ENCODE measurements at places on chromosomes 7 and 10. TPM values are rescaled to one million over a fixed set of nuclear protein-coding genes. Genes with fewer than 3 reads are reported as not detected.
A peak's percentile ranks its signal among the peaks of the same experiment; 100 is the strongest.

DNA sequence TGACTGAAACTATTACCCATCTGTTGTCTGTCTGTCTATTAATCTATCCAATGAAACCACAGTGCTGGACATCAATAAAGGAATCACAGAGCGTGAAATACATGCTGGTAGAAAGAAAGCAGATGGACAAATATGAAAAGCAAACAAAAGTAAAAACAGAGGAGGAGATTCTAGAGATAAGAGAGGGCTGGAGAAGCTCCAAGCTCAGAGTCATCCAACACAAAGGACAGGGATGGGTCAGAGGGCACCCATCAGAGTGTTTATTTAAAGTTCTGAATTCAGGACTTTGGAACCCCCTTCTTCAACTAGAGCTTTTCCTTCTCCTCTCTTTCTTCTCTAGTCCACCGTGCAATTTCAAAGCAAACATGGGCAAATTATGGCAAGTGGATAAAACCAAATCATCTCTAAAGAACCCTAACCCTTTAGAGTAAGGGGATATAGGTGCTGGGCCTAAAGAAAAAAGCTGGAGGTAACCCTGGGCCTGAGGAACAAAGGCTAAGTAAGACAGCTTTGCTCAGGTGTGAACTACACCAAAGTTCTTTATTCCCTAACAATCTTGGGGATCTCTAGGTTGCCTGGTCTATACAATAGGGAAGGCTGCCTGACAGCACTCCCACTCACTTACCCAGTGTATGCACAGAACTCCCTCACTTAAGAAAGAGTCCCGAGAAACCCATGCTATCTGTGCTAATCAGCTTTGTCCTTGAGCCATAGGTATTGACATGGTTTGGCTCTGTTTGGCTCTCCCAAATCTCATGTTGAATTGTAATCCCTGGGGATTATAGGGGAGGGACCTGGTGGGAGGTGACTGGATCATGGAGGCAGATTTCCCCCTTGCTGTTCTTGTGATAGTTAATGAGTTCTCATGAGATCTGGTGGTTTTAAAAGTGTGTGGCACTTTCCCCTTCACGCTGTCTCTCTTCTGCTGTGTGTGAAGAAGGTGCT is 97.0 kb downstream of the BAMBI start:
- no peak for DNase-seq

DNA sequence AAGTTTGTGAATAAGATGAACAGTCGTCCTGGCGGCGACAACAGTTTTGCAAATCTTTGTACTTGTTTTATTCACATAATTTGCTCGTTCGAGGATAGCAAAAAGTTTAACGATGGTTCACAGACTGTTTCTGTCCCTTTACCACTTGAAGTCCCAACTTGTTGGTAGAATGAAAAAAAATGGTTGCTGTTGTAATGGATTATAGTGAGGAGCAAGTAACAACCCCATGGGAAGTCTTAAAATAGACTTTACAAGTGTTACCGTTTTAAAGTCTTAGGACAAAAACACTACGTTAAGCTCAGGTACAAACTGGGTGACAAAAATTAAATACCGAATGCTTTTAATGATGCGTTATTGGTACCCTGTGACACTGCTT is 589 bp downstream of the LSM8 start:
- peak; percentile 22 for DNase-seq

ZNF786 gene
- 4.6 TPM for total RNA-seq

DNA sequence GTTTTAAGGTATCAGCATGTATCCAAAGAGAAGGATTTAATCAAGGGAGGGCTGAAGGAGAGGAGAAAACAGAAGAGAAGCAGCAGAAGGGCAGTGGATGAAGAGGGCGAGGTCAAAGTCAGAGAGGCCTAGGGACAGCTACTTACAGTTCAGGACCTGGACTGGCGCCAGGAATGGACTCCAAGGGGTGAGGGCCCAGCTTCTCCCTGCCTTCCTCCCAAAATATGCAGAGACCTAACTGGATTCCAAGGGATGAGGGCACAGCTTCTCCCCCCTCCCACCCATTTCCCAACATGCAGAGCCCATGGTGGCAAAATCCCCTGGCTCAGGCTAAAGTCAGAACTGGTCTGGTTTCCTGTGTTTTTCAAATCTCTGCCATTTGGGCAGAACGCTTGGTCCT is 3.4 kb upstream of the TCF7L2 start:
- DNase-seq, result no peak

DNA sequence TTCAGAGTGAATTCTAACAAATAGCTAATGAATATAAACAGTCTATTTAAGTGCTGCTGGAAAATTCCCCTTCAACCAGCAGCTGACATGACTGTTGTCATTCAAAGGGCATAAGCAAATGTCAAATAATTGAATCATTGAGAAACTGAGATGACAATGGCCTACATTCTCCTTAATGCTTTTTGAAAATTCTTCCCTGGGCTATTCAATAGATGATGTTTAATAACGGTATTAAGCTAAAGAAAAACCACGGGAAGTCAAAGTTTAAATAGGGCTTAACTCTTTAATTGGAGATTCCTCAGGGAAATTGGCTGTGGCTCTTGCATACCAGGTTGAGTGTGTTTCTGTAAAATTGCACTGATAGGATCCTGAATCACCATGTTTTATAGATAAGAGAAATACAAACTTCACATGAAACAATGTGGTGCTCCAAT is 77.0 kb downstream of the ARL4A start:
- no peak for DNase-seq

FEZF1 gene
- not detected for total RNA-seq

GRCh38 chr10:91909117-91909677 is at the start of gene FGFBP3:
Gene FGFBP3, minus strand, starts transcription at chr10:91909486. Its CDS starts 517 bp downstream, at chr10:91908969.
- DNase-seq, result peak; percentile 49

DNA sequence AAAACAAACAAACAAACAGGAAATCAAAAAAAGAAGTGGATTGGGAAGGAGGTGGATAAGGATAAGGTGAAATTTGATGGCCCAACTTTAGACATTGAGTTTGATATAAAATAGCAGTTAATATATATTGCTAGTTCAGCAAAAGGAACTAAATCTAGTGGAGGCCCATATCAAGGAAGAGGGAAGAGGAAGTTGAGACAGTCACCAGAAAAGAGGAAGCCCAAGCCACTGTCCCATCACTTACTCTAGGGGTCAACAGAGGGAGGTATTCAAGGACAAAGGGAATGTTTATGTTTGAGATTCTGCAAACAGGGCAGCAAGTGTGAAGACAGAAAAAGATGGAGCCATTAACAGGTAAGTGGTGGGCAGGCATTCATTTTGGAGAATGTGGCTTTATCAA is 3.7 kb downstream of the LAMTOR4 start:
- peak; percentile 51 for DNase-seq

DNA sequence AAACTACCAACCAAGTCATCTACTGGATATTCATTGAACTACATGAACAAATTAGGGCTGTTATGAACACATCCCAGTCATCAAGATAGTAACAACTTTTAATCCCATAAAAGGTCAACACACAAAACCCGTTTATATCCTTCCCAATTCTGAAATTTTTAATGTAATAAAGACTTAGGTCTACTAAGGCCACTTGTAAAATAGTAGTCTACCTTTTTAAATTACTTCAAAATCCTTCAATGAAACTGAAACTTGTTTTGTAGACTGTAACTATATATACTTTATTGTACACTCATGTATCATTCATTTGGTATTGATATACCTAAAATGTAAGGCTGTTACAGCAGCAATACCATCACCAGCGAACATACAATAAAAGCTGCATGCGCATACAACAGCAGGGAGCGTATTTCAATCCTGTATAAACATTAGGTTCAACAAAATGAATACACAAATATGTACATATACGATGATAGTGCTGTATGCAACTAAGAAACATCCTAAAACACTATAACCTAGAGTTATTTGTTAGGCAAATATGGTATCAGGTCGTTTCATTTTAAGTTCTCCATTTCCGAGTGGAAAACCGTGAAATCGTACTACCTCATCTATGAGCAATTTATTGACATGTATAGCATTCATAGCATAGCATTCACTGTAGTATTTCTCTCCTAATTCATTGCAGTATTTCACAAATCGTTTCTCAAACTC is 973 bp downstream of the ATAD1 start:
- DNase-seq, result peak; percentile 2

DNA sequence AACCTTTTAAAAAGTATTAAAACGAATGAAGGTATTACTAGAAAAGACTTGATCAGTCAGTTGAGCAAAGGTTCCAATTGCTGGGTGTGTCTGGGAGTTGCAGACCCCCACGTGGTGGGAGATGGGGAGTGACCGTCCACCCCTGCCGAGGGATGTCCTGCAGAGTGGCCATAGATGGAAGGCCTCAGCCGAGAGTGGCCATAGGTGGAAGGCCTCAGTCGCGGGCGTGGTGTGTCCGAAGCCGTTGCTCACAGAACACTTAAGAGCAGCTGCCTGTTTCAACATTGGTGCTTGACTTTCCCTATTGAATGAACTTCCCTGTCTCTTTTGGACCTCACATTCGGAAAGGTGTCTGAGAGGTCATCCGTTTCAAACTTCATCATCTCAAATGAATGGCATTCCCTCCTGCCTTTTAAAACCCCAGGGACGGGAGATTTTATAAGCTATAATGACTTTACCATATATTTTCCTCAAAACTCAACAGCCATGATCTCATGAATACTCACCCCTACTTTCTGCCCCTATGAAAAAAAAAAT is 69.4 kb downstream of the CAMK1D start:
- DNase-seq, result no peak

AQP1 gene
- 6.7 TPM for total RNA-seq

DNA sequence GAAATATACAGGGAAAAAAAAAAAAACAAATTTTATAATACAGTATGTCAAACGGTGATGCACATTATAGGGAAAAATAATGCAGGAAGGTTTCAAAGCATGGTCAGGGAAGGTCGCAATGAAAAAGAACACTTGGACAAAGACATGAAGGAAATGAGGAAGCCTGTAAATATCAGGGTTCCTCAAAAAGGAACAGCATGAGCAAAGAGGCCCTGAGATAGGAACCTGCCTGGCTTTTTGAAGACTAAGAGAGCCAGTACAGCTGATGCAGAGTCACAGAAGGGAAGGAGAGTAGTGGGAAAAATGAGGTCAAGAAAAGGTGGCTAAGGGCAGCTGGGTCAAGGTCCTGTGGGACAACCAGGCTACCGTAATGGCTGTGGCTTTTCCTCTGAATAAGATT is 1.9 kb downstream of the VPS41 start:
- no peak for DNase-seq

DNA sequence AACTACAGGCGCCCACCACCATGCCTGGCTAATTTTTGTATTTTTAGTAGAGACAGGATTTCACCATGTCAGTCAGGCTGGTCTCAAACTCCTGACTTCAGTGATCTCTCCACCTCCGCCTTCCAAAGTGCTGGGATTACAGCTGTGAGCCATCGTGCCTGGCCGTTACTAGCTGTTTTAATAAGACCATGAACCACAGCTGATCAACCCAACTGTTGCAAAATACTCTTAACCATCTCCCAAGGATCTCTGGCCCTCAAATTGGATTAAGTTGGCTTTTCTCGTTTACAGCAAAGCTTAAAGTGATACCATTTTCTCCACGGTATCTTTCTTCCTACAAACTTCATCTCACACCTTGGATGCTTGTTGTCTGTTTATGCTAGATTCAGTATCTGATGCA is 18.3 kb downstream of the ZFAND2A start:
- no peak for DNase-seq

DNA sequence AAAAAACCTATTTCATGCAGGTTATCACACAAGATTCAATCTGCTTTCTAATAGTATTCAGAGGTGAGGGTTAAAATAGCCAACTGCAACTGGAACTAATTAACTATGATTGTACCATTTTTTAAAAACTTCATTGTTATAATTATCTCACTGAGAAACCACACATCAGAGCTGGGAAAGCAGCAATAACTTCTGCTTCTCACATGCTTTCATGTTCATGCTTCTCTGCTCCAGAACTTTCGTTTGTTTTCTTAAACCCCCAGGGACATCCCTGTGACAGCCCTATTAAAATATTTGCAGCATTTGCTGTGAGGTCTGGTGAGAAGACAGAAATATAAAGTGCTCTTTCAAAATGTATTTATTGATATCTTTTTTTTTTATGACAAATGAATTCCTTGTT is 389.0 kb upstream of the SORCS1 start:
- no peak for DNase-seq

HSPA12A gene
- total RNA-seq, result 0.29 TPM

DNA sequence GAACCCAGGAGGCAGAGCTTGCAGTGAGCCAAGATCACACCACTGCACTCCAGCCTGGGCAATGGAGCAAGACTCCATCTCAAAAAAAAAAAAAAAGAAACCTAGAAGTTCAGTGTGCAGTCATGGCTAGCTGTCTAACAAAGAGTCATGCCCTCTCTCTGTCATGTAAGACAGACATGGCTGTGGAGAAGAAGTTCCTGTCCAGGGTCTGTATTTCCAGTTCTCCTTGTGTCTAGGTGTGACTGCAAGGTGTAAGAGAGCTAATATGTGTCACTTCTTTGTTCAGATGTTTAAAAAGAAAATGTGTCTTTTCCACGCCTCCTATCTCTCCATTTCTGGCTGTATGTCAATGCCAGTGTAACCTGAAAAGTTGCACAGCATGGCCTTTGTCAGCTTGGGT is 139.5 kb downstream of the NRCAM start:
- no peak for DNase-seq

GRCh38 chr7:1623810-1624209 is 46.3 kb upstream of the ELFN1 start:
- DNase-seq, result no peak

GRCh38 chr10:44198780-44199097 is 186.2 kb downstream of the CXCL12 start:
- DNase-seq, result no peak

GRCh38 chr7:27665531-27665930 is 2.8 kb upstream of the HIBADH start:
- DNase-seq, result no peak

Data from K562 (cell line).